Right ventricle myocardium inferior (tissue), 1 donor: ENCODE measurements at places on chromosomes 2 and 18.

GRCh38 chr2:242031481-242032019 is 162.0 kb downstream of the RTP5 start:
- no peak for DNase-seq

GRCh38 chr2:220586980-220587530 is 959.6 kb downstream of the SLC4A3 start:
- DNase-seq = no peak

- DNase-seq = no peak
These were observed 55.1 kb downstream of the COPS8 start for GRCh38 chr2:237140689-237141285.

DNA sequence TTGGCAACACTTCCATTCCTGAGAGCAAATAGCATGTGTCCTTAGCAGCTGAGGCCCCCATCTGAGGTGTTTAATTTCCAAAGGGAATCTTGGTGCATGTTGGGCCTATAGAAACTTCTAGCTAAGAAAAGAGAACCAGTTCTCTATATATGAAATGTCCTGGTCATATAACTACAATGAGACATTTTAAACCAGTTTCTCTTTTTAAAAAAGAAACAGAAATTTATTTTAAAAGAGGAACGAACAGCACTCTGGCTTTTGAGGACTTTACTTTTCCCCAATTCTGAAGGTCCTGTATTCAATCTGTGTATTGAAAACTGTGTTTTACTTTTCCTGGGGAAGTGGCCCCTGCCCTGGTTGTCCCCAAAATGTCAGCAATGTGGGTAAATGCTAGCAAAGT is 309.5 kb upstream of the STON1 start:
- DNase-seq = no peak

DNA sequence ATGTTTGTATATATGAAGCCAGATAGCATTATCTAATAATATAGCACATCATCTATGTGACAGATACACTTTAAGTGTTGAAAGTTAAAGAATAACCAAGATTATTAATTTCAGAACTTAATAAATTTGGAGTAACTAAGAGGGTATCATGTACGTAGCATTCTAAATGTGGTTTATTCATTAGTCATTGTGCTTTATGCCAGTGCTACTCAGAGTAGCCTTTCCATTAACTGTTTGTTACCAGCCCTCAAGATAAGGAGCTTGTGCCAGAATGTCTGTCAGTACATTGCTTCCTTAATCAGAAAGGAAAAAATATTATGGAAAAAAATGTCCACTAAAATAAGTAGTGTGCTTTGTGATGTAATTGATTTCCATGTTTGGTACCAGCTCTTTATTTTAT is 94.9 kb upstream of the TWSG1 start:
- no peak for DNase-seq
